Stomach (tissue), 19 donors: ENCODE measurements at places on chromosomes 11 and 22. TPM values are rescaled to one million over a fixed set of nuclear protein-coding genes. Genes with fewer than 3 reads are reported as not detected.

Gene LARGE2
- not detected for total RNA-seq

Gene OR2AT4
- total RNA-seq = not detected

DNA sequence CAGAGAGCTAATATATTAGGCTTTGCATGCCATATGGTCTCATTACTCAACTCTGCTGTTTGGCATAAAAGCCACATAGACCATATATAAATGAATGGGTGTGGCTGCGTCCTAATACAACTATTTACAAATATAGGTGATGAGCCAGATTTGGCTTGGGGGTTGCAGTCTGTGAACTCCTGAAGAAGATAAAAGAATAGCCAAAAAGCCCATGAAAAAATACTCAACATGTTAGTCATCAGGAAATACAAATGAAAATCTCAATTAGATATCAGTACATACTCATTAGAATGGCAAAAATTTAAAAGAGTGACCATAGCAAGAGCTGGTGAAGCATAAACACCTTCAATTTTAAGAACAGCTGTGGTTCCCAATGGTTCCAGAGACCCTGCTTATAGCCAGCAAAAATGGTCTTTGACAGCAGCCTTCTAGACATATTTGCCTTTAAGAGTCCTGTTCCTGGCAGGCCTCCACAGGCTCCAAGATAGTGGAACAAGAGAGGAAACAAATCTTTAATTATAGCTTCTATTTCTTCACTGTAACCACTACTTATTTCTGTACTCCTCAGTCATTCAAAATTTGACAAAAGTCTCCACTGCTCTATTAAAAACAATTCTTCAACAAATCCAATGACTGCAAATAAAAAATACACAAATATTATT lies 16.1 kb downstream of the C2CD3 start:
- no peak for DNase-seq

DNA sequence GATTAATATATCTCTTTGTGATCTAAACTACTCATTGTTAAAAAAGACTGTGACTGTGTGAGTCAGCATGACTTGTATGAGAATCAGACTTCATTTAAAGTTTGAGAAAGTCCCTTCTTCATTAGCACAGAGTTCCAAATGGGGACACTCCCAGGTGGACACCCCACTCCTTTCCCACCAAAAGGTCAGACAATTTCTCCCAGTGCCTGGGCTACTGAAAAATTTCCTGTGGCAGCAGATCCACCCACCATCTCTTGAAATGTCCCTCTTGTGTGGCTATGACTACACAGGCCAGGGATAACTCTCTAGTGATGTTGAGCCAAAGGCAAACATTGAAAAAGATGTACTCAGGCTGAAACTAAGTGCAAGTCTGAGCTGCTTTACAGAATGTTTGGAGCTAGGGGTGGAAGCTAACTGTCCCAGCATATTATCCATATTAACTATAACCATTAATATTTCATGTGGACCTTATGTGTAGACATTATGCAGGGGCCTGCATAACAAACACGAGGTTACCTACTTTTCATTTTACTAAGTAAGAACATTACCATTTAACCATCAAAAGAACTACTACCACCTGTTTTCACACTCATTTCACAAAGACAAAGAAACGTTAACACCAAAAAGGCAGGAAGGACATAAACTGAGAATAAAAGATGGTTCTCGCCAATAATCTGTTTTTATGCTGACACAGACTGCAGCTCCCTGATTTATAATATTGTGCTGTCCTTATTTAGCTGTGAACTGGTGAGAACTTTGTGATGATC lies 44.8 kb downstream of the MMP20 start:
- no peak for DNase-seq

DNA sequence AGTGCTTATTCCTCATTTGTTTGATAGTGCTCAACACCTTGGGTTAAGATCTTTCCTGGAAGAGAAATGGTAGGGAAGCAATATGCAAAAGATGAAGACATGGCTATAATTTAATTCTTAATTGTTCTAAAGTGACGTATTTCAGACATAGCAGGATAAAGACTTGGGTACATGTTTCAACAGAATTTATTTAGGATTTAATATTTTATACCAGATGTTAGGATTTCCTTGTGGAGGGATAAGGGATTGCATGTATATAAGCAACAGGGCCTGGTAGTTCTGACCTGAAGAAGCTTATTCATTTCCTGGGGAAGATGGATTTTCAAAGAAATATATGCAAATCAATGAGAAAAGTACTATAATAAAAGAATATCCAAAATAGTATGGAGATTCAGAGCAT lies 163.8 kb downstream of the FAT3 start:
- no peak for DNase-seq

DNA sequence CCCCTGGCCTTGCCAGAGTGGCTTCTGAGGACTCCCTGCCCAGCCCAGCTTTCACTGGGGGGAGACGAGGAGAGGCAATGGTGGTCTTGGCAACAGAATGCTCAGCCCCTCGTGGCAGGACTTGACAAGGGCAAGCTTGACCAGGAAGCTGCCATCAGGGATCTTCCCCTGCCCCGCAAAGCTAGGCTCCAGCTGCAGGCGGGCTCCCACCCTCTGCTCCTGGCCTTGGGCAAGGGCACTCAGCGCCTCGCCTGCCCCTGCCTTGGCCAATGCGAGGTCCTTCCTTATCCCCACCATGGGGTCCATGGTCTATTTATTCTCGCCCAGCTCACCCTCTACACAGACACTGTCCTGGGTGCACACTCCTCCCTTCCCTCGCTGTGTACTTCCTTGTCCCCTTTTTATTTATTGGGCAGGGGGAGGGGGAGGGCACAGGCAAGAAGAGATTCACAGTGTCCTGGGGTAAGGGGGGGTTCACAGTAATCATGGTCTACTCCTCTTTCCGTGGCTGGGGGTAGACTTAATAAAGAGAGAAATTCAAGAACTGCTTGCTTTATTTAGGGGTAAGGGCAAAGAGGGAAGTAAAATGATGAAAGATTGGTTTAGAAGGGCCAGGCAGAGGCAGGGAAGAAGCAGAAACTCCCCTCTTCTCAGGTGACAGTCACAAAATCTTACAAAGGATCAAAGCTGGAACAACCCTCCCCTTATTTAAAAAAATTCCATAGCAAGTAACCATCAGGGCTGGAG lies 1.6 kb downstream of the GPHA2 start:
- no peak for DNase-seq
